ENCODE measurements at places on chromosomes 13 and 19.

- peak; percentile 84 for DNase-seq
These were observed 12.8 kb downstream of the IER2 start for GRCh38 chr19:13162724-13163608.

GRCh38 chr13:30002577-30002976, 152.2 kb upstream of the UBL3 start:
- no peak for DNase-seq

DNA sequence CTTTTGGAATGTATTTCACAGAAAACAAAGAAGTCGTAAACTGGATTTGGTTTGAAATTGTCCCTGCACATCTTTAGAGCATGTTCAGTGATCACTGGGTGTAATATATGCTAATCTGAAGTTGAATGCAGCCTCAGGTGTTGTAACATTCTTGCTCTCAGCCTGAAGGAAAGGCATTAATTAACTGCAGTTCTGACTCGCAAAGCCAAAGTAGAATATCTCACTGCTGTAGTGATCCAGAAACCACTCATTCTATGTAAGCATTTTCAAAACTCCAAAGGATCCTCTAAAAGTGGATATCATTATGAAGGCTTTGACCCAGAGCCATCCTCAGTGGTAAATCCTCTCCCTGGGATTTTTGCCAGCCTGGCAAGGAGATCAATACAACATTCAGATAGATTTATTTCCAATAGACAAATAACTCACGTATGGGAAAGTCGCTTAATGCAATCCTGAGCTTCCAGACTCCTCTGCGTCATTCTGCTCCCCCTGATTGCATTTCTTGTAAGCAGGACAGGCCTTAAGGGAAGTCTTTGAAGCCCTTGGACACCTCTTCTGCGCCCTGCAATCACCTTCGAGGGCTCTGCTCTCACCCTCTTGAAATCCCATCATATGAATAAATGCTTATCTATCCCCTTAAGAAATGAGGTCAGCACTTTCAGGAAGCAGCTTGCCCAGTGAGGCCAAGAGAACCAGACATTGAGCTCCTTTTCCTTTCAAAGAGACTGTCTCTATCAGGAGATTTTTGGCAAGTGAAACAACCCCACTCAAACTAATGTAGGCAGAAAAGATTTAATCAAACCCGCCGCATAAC, 301.7 kb upstream of the NBEA start:
- no peak for DNase-seq

DNA sequence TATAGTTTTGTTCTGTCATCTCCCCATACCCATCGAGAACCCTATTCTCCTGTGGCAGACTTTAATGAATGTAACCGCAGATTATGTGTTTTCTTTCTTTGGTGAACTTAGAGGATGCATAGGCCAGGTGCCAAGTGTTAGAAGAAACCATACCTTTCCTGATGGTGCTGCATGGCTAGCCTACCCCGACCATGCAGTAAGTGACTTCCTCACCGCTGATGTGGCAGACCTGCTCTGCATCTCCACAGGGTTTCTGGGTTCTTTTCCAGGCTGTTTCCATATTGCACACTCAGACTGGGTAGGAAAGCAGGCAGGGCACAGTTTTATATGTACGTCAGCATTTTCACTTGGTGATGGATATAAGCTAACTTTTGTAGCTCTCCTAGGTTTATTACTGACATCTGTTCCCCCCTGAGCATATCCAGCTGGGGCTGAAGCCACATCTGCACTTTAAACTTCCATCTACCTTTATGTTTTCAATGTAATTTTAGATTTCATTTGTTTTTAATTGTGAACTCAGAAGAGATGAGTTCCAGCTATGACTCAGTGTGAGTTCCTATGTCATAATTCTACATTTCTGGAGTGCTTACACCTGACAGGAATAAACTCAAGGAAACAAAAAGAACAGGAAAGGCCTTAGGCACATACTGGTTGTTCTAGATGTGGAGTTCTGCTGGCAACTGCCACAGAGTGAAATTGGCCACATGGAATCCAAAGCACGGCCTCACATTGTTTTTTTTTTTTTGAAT, 42.3 kb downstream of the LRCH1 start:
- no peak for DNase-seq

DNA sequence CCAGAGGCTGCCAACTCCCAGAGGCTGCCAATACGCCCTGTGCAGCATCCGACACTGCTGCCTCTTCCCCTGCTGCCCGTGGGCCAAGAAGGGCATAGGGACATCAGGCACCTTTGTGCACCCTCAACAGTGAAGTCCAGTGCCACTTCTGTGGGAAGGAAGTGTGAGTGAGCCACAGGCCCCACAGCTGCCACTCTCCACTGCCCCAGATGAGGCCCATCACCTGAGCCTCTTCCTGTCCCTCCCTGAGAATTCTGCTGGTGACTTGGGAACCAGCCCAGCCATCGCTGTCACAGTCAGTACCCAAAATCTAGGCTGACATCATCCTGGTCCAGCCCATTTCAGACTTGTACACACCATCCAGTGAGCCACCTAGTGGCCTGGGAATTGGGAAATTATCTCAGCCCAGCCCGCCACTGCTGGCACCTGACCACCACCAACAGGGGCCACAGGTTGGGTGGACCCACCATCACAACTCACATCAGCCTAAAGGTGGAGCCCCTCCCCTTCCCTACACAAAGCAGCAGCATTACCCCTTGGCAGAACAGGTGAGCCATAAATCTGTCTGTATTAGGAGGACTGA, 733.9 kb upstream of the KLHL1 start:
- no peak for DNase-seq

DNA sequence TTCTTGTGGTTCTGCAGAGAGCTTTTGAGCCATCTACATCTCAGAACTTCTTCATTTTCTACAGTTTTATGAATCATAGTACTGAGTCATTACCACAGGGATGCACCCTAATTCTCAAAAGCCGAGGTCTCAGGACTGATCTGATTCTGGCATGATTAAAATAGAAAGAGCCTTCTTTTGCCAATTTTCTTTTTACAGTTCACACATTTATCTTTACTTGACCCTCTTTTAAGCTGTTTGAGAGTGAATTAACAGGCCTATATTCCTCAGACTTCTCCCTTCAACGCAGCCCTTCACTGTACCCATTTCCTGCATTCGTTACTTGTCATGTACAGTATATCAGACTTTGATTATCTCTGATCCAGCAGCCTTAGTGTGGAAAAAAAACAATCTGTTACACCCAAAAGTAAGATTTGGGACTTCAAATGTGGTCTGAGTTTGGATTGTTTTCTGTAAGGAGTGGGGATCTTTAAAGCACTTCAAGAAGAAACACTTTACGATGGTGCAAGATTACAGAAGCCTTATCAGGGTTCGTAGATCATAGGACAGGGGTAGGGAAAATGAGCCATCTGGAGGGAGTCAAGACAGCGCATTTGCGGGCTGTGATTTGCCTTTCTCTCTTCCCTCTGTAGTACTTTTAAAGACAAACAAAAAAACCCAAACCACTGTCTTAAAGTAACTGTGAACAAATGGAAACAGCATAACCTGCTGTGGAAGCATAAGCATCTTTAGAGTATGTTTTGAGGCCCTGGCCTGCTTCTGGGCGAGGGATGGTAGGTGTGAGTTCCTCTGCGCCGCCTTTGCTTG, 15.3 kb upstream of the GPR183 start:
- no peak for DNase-seq

- no peak for DNase-seq
These were observed 21.4 kb downstream of the PEG3 start for GRCh38 chr19:56819166-56819565.

GRCh38 chr13:25902891-25903341, 148.9 kb downstream of the SHISA2 start:
- DNase-seq: no peak

DNA sequence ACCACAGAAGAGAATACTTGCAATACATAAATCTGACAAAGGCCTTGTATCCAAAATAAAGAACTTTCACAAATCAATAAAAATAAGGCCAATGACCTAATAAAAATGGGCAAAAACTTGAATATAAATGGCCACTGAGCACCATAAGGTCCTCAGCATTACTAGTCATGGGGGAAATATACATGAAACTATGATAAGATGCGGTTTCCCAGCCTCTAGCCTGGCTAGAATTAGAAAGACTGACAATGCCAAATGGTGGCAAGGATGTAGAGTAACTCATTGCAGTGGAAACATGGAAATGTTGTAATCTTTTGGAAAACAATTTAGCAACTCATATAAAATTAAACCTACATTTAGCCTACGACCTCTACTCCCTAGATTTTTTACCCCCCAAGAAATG, 227.1 kb downstream of the GGACT start:
- no peak for DNase-seq

DNA sequence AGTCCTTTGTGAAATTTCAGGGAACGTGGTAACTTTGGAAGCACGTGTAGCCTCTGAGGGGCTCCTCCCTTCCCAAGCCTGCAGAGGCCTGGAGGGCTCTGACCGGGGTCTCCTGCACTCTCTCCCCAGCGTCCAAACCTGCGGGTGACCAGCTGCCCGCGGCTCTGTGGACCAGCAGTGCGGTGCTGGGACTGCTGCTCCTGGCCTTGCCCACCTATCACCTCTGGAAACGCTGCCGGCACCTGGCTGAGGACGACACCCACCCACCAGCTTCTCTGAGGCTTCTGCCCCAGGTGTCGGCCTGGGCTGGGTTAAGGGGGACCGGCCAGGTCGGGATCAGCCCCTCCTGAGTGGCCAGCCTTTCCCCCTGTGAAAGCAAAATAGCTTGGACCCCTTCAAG, 2.7 kb upstream of the TPGS1 start:
- DNase-seq: no peak

GRCh38 chr13:28325022-28325421, 169.9 kb downstream of the FLT1 start:
- no peak for DNase-seq

DNA sequence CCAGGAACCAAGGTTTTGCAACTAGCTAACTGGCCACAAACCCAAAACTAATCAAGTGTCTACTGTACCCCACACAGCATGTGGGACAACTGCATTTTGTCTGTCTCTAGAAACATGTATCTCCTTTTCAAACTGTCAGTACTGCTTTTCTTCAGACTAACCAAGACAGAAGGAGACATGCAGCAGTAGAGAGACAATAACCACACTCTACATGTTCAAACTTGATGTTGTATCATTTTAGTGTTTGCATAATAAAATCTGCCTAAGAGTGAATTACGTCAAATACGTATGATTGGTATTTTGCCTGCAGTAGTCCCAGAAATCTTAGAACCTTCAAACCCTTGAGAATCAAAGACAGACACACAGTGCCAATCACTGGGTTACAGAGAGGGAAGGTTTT, 22.0 kb upstream of the FREM2 start:
- no peak for DNase-seq

DNA sequence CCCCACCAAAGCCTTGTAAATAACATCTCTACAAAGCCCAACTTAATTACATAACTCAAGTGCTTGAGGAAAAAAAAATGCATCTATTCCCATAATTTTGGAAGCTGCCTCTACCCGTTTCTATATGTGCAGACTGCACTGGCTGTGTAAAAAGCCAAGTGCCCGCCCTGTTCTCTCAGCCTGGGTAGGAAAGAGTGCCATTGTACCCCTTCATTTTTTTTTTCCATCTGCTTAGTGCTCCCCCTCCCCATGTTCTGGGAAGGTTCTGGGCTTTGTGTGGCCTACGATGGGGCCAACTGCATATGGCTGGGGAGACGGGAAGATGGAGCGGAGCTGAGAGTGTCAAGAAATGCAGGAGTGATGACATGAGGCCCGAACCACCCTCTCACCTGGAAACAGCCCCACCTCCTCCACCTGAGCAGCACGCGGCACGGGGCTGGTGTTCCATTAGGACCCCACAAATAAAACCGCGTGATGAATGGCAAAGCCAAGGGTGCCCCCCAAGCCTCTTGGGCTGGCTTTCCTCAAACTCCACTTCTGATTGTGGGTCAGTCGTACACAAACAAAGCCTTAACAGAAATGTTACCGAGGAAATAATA, 42.1 kb downstream of the TSHZ3 start:
- no peak for DNase-seq

DNA sequence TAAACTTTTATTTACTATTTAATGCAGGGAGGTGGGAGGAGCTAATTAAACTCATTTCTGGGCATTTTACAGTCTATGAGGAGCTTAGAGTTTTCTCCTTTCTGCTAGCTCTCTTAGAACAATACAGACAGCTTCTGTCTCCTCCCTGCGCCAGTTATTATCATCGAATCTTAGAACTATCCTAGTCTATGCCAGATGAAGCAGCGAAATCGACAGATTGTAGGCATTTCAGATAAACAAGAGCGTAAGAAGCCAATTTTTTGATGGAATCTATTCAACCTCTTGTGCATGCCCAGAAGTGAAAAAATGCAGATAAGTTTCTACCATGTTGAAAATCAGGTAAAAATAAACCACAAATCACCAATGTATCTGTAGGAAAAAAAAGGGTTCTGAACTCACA, 297.1 kb downstream of the KLF12 start:
- no peak for DNase-seq

- DNase-seq: no peak
These were observed 17.9 kb upstream of the FBL start for GRCh38 chr19:39864118-39864517.

DNA sequence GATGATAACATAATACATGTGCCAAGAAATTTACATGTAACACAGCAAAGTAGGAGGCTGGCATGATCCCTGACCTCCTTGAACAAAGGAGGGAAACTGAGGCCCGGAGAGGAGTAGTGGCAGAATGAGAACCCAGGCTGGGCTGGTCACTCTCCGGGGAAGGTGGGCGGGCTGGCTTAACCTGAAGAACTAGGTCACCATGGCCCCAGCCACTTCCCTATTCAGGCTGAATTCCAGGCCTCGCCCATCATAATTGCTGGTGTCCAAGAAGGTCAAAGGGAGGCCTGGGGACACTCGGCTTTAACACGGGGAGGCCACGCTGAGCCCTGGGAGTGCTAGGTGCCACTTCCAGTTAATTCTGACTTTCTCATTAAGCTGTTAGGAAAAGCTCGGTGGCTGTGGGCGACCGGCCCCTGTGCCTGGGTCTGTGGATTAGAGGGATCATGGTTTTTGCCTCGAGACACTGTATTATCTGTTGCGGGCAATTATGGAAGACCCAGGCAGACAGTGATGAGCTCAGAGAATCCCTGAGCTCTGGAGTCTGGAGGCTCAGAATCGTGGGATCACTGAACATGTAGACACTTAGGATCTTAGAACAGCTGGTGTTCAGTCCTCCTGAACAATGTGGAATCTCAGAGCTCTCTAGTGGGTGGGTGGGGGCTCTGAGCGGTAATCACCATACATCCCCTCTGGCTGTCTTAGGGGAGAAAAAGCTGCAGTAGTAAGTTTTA, 5.0 kb upstream of the TINCR start:
- no peak for DNase-seq

DNA sequence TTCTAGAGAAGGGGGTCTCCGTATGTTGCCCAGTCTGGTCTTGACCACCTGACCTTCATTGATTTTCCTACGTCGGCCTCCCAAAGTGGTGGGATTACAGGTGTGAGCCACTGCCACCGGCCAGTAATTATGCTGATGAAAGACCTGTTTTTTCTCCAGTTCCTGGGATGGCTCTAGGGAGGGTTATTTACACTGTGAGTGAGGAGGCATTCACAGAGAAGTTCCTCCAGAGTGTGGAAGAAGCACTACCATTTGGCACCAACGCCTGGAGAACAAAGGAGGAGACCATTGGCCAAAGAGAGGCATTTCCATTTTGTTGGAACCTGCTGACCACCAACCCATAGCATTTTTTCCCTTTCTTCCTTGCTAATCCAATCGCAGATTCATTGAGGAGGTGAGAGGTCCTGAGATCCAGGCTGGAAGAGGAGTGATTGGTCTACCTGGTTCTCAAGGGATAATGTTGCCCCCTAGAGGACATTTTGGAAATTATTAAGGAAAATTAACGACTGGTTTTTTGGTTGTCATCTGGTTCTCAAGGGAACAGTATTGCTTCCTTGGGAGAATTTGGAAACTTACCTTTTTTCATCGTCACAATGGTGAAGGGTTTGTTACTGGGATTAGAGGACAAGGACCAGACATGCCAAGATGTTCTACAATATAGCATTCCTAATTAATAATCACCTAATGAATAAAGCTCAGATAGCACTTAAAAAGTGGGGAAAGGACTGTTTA, 5.5 kb upstream of the SAE1 start:
- DNase-seq: no peak
